ENCODE measurements at places on chromosomes 12 and 14. TPM values are rescaled to one million over a fixed set of nuclear protein-coding genes. Genes with fewer than 3 reads are reported as not detected.

GRCh38 chr12:56785141-56785865 lies 22.2 kb downstream of the HSD17B6 start:
- DNase-seq, result no peak

GRCh38 chr12:105939181-105939721 lies 199.5 kb downstream of the NUAK1 start:
- no peak for DNase-seq

- peak; percentile 90 for DNase-seq
Measured at GRCh38 chr12:31732926-31733548, 4.2 kb upstream of the AMN1 start.

- no peak for DNase-seq
Measured at GRCh38 chr12:67748743-67749040, 100.1 kb downstream of the DYRK2 start.

GRCh38 chr12:460261-461230 lies 807 bp downstream of the B4GALNT3 start:
- DNase-seq, result no peak

DNA sequence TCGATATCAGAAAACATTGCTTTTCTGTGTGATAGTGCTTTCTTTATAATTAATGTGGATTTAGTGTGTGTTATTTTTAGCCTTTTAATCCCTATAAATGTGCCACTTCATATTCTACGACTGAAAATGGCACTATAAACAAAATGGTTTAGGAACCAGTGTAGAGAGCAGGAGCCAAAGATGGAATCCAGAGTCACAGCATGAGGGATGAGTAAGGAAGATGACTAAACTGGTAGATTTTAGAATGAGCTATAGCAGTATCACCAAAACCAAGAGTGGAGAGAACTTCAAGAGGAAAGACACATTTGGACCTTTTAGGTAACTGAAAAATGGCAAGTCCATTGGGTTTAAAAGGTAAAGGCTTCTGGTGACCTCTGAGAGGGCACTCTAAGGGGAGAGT lies 887.2 kb downstream of the NRXN3 start:
- no peak for DNase-seq

GRCh38 chr14:20458031-20458789 lies 3.0 kb downstream of the PIP4P1 start:
- DNase-seq, result no peak

The LMO3 gene
- total RNA-seq, result not detected

The DEPDC4 gene
- total RNA-seq, result 0.14 TPM

Data from kidney epithelial cell (primary cell).